ENCODE measurements at places on chromosomes 3 and 15. TPM values are rescaled to one million over a fixed set of nuclear protein-coding genes. Genes with fewer than 3 reads are reported as not detected.

Gene SYNPR
- not detected for total RNA-seq

Gene HRH1
- 0.12 TPM for total RNA-seq

GRCh38 chr3:187648177-187648576 lies 22.0 kb downstream of the SST start:
- no peak for DNase-seq

DNA sequence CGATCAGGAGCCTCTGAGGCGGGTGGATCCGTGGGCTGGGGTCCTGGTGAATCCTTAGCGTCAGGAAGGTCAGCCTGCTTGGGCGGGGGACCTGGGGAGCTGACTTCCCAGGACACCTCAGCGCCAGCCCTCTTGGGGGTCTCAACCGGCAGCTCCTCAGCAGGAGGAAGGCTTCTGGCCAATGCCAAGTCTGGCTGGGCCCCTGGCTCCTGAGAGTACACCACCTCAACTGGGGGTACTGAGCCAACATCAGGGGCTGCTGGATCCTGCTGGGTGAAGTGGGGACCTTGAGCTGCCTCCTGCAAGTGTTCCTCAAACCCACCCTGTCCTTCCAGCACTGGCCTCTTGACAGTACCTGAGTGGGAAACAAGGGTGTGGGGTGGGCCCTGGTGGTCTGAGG lies 3.1 kb downstream of the PRRT3 start:
- no peak for DNase-seq

DNA sequence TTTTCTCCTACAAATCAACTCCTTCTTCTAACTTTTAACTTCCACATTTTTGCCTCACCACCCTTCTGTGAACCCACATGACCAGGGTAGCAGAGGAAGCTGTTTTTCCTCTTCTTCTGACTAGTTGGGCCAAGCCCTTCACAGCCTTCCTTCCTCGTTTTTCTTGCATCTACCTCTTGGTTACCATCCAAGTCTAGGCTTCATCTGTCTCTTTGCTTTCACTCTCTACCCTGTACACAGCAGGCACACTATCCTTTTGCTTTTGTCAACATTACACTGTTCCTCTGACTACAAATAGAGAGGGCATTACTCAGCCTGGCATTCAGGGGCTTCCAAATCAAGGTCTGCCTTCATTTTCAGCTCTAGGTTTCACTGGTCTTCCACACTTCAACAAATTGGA lies 22.0 kb downstream of the SLC9A9 start:
- DNase-seq, result no peak

DNA sequence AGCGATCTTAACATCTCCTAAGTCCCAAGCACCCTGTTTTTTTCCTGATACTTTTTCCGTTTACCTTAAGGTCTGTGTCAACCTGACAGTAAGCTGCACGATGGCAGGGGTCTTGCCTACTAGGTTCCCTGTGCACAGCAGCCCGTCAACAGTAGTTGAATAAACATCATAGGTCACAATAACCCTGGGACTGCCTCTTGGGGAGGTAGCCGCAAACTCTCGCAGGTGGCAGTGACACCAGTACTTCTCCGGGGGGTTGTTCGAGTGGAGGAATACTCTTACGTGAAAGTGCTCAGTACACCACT lies 365 bp upstream of the PDCD6IP start:
- DNase-seq, result no peak
